ENCODE measurements at places on chromosomes 6 and 20.

DNA sequence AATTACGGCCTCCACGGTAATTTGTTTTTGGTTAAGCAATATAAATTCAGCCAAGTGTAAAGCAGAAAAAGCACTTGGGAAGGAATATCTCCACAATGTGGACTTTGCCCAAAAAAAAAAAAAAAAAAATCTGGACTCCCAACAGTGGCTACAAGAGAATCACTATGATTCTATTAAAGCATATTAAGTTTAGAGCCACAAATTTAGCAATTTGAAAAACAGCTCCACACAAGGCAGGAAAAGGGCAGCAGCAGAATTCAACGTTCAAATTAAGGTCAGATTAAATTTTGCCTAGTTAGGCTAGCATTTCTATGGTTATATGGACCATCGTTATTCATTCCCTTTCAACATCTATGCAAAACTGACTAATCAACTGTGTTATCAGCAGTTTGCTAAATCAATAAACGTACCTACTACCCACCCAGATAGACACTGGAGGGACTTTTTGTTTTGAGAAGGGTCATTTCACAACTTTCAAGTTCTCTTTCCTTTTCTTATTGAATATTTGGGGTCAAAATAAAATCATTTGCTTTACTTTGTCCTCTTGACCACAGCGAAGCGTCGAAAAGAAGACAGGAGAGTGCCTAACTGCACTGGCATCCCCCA, 1.0 kb downstream of the MCM9 start:
- no peak for DNase-seq

- no peak for DNase-seq
Measured at GRCh38 chr20:50856475-50857041, 61.7 kb downstream of the BCAS4 start.

DNA sequence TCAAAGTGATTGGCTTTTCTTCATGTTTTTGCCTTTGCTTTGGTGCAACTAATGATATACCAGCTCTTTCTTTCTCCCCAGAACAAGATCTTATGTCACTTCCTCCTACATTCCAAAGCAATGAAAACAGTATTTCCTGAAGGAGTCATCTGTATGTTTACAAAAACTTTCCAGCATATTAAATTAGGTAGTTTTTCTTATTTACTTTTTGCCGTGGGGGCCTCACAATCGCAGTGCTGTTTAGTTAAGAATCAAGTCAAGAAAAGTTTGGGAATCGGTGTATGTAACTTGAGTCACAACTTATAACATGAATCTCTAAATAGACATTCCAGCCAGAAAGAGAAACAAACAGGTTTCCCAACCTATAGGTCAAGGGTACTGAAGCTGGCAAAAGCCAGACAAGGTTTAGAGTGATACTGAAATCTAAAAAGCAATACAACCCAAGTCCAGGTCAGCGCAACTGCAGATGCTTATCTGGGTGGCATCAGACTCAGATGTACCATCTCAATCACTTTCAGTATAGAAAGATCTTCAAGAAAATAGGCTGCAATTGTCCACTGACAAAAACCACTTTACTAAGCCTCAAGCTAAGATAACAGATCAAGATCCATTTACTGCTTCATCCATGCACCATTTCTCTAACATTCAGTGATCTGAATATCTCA, 63.6 kb downstream of the IPCEF1 start:
- no peak for DNase-seq

GRCh38 chr6:132733283-132733682, 19.4 kb upstream of the VNN1 start:
- no peak for DNase-seq

DNA sequence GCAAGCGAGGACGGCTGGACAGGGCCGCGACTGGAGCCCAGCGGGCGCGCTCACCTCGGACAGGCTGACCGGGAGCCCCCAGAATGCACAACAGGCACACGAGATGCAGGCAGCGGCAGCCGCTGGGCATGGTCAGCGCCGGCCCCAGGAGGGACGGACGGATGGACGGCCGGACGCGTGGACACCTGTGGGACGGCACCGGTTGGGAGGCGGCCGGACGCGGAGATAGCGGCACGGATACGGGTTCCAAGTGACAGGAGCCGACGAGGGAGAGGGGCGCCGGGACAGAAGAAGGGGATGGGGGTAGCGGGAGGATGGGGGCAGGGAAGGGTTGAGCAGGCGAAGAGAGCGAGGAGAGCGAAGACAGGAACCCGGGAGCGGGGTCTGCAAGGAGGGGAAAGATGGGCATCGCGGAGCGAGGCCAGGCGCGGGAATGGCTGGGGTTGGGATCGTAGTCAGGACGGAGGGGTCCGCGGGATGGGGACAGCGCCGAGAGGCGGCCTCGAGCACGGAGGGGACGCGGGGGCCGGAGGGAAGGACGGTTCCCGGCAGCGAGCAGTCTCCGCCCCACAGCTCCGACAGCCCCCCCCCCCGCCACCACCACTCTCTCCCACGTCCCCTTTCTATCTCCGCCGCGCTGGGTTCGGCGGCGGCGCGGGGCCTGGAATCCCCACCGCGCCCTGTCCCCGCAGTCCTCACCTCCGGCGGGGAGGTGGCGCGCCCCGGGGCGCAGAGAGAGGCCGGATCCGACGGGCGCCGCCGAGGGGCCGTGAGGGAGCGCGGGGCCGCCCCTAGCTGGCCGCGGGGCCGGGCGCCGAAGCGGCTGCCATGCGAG, 435 bp downstream of the DLK2 start:
- peak; percentile 65 for DNase-seq

All from muscle of back (tissue), 13 donors.